ENCODE measurements at places on chromosomes 3 and 15. TPM values are rescaled to one million over a fixed set of nuclear protein-coding genes. Genes with fewer than 3 reads are reported as not detected.

PLCL2 gene
- 71.5 TPM for total RNA-seq

GRCh38 chr3:71064956-71065763 lies 518.4 kb downstream of the FOXP1 start:
- DNase-seq, result peak; percentile 81
- H3K27ac ChIP-seq, result peak overlapping the region; percentile 94
- no peaks in the 10 kb centered on the region for H3K36me3 ChIP-seq
- peaks cover 41% of the 10 kb centered on the region for H3K4me1 ChIP-seq
- H3K4me3 ChIP-seq, result peak overlapping the region; percentile 74

KLHL40 gene
- not detected for total RNA-seq

GRCh38 chr3:76826861-76827260 lies 213.0 kb upstream of the ROBO2 start:
- H3K4me3 ChIP-seq, result no peak overlapping the region
- no peak for DNase-seq
- no peaks in the 10 kb centered on the region for H3K36me3 ChIP-seq
- no peaks in the 10 kb centered on the region for H3K4me1 ChIP-seq

GRCh38 chr3:126149960-126150515 lies 30.3 kb downstream of the ALDH1L1 start:
- H3K4me1 ChIP-seq, result no peaks in the 10 kb centered on the region
- no peak overlapping the region for H3K27ac ChIP-seq
- no peaks in the 10 kb centered on the region for H3K36me3 ChIP-seq
- no peak for DNase-seq
- H3K27me3 ChIP-seq, result no peaks in the 10 kb centered on the region

DNA sequence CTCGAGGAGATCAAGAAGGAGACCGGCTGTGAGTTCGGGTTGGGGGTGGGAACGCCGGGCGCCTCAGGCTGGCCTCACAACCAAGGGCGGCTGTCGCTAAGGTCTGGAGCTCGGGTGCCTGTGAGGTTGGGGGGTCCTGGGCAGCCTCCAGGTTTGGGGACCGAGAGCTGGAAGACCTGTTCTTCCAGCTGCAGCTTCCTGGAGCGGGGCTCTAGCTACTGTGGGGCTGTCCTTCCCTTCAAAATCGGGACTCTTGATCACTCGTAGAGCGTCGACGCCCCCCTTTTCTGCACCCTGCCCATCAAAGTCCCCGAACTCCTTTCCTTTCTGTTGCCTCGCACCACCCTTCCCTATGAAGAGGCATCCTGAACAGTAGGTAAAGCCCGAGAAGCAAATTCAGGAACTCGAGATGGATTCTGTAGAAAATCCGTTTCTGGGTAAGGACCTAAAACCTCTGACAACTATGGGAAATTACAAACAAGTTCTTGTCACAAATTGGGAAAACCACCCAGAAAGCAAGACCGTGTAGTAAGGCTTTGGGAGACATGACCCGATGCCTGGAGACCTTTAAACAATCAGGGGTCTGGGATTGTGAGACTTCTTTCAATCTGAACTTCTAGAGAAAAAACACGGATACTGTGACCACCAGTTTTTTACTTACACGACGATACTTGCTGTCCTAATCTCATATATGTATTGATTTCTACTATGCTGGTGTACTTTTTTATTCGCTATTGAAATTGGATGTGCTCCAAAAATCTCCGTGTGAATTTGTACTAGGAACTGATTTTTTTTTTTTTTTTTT lies 556 bp downstream of the CHP1 start:
- H3K4me3 ChIP-seq, result peak overlapping the region; percentile 89
- no peaks in the 10 kb centered on the region for H3K36me3 ChIP-seq
- H3K27ac ChIP-seq, result peak overlapping the region; percentile 88
- no peak for DNase-seq

RAD18 gene
- 19.8 TPM for total RNA-seq

Data from natural killer cell (primary cell).